Hippocampal formation (tissue), 2 donors: ENCODE measurements at places on chromosomes 6 and 20.
A peak's percentile ranks its signal among the peaks of the same experiment; 100 is the strongest.

DNA sequence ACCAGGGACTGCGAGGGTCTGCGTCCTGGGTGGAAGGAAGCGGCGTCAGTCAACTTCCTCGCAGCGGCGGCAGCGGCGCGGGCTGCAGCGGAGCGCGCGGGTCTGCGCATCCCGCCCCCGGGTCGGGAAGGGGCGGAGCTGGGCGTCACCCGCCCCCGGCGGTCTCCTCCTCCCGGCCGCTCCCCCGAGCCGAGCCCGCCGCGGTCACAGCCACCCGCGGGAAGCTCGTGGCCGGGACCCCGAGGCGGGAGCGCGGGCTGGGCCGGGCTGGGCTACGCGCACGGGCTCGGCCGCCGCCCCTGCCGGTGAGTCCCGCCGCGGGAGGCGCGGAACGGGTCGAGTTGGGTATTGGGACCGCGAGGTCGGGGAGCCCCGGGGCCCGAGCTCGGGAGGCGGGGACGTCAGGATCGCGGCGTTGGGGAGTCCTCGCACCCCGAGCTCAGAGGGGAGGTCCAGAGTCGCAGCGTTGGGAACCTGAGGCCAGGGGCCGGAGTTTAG, at the start of gene PAQR8:
Gene PAQR8 (plus strand): TSS at position 207 of the 498 bp plus-strand sequence. CDS start 41,063 bp downstream, outside the sequence.
- peak; percentile 81 for DNase-seq

- no peak for DNase-seq
Measured at GRCh38 chr6:131588643-131589042, 15.6 kb downstream of the ARG1 start.

- peak; percentile 34 for DNase-seq
Measured at GRCh38 chr20:25623225-25623735, 534 bp downstream of the NANP start.

DNA sequence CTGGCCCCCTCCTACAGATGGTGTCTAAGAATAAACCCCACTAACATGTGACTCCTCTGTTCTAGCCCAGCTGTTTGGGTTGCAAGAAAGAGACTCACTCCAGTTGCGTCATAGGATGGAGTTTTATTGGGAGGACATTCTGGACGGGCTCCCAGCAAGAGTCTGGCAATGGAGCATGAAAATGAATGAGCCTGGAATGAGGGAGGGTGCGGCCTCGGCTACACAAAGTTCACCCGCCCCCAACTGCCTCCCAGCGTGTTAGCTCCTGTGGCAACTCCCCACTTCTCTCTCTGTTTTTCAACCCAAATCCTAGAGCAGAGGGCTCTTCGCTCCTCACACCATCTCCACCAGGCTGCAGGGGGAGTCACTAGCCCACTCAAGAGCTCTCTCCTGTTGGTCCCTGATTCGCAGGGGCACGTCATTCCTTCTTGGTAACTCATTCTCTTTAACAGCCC, 5.1 kb upstream of the ADAM33 start:
- DNase-seq = peak; percentile 60

DNA sequence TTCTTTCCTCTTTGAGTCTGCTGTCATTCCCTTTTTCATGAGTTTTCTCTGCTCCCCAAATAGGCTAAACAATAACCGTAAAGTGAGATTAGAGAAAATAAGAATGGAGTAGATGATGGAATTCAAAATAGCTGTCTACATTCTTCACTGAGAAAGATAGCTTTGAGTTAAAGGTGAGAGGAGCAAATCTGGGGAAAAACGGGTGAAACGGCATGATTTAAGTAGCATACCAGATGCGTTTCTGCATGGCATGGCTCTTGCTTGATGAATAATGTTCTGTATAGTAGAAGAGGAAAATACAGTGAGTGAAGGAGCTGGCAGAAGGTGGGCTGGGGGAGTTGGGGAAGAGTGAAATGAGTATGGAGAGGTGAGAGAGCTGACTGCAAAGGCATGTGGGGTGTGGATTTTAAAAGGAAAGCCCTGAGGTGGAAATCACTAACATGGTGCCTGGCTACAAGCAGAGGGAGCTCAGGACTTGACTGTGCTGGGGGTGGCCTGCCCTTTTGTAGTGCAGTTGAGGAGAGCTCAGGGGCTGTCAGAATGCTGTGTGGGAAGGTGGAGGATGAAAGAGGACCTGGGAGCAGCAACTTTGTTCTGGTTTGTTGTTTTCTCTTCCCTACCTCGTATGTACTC, 8.8 kb downstream of the BICRAL start:
- no peak for DNase-seq

- no peak for DNase-seq
Measured at GRCh38 chr20:38434301-38434741, 807 bp downstream of the SNHG17 start.

- DNase-seq = no peak
Measured at GRCh38 chr6:52180787-52181558, 5.2 kb upstream of the IL17A start.

GRCh38 chr6:124613031-124613430, 349.2 kb upstream of the RNF217 start:
- DNase-seq = no peak

- no peak for DNase-seq
Measured at GRCh38 chr6:42520786-42521607, 42.8 kb upstream of the UBR2 start.

GRCh38 chr6:79372757-79373156, 138.3 kb upstream of the HMGN3 start:
- DNase-seq = no peak

DNA sequence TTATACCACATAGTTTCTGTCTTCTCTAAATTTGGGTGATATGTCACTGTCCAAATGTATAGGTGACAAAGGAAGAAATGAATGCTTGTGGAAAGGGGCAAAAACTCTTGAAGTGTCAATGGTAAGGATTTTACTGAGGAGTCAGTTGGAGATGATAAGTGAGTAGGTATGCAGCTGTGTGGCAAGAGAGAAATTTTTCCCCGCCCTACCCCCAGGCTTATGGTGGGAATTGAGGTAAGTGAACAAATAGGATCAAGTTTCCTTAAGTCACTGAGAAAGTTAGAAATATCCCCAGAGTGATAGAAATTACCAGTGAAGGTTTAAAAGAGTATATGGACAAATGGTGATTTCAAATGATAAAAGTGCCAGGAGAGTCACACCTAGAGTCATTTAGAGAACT, 11.8 kb downstream of the DSE start:
- no peak for DNase-seq

DNA sequence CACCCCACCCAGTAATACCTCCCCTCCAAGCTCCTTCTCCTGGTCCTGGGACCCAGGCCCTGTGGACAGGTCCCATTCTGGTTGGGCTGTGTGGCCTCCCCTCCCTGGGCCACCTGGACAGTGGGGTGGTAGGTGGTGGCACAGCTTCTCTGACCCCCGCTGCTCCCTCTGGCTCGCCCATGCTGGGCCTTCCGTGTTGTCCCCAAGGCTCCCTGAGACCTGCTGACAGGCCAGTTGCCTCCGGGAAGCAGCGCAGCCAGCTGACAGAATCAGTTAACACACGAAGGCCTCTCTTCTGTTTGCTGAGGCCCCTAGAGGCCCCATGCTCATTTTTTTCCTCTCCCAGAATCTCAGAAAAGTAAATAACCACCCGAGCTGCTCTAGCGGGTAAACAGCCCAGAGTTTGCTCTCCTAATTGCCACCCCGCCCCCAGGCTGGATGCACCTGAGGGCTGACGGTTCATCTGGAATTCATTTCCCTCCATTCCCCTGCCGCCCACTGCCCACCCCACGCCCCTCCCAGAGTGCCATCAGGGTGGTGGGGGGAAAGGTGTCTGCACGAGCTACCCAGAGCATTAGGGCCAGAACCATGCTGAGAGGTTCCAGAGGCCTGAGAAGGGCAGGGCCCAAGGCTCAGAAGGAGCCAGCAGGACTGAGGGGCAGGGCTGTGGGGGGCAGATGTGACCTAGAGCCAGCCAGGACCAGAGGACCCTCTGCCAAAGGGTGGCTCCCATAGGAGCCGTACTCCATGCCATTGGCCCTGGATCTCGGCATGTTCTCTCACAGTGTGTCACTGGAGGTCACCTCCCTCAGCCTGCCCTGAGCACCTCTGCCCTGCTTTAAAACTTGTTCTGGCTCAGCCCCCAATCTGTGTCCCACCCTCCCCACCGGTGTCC, 157.5 kb downstream of the GRM4 start:
- no peak for DNase-seq
